HS-5 (cell line): ENCODE measurements at places on chromosomes 12 and 14.

- DNase-seq = peak; percentile 53
These were observed 28.6 kb downstream of the SUDS3 start for GRCh38 chr12:118404876-118405521.

DNA sequence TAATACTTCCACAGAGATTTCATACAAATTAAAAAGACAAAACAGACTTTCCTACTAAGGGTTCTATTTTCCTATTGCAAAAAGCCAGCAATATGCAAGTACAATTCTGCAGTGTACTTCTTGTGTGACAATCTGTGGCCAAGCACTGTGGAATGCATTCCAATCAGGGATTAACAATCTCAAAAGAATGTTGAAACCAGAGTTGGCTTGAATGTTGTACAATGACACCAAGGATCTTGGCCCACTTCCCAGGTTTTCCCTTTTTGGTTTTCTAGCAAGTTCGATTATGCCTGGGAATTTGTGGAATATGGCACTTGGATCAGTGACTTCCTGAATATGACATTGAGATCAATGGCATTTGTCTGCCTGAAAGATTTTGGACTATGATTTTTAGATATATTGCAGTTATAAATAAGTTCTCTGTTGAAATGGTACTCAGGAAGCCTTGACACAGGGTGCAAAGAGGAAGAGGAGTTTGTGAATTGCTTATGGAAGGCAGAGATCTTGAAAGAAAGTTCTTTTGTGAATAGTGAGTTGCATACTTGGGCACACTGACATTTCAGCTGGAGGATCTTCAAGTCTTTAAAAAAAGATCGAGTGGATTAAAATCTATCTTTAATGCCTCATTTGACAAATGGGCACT, 81.4 kb upstream of the FERMT2 start:
- peak; percentile 74 for DNase-seq

- DNase-seq = no peak
These were observed 21.5 kb upstream of the SLC25A3 start for GRCh38 chr12:98572010-98572409.

DNA sequence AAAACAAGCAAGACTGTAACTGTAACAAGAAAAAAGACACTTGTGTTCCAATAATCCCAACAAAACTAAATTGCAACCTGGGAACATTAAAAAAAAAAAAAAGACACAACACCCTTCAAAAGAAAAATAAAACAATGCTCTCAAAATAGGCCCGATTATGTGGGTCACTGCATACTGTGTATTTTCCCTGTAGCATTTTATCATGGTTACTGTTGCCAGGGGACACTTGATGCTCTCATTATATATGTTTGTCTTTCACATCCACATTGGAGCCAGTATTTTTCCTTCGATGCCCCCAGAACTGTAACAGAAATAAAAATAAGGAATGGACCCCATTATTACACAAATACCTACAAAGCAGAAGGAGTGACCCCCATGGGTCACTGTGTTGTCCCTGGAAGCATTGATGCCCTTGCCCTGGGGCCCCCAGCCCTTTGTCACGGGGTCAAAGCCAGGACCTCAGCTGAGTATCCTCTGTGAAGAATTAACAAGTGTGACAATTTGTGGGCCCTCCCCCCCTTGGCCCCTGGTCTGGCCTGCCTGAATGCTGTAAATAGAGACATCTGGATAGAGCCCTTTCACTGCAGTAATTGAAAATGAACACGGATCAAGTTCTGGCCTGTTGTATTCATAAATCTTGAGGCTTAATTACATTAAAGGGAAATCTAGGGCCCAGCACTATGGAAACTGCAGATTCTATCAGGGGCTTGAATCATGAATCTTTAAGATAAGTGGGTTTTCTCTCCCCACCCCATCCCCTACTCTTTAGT, 72.8 kb downstream of the C12orf42 start:
- no peak for DNase-seq

DNA sequence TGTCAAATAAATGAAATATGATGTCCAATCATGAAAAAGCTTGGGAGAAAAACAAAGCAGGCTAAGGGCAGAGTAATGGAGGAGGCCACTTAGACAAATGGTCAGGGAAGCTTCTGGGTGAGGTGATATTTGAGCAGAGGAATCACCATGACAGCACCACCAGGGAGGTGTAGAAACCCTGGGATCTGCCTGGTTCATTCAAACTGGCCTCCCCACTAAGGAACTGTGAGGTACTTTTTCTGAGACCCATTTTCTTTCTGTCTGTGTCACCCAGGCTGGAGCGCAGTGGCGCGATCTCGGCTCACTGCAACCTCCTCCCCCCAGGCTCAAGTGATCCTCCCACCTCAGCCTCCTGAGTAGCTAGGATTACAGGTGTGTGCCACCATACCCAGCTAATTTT, 7.8 kb upstream of the SSH1 start:
- no peak for DNase-seq

- DNase-seq = no peak
These were observed 44.2 kb downstream of the LGMN start for GRCh38 chr14:92704036-92704804.

GRCh38 chr12:52005903-52006703, 643 bp upstream of the TAMALIN start:
- DNase-seq = no peak

GRCh38 chr14:54722791-54723432, 156.0 kb downstream of the SAMD4A start:
- no peak for DNase-seq

- DNase-seq = no peak
These were observed 9.4 kb downstream of the MYBPC1 start for GRCh38 chr12:101604132-101604531.

GRCh38 chr12:104220931-104221330, 5.4 kb downstream of the TXNRD1 start:
- no peak for DNase-seq

- DNase-seq = no peak
These were observed 297.5 kb downstream of the RPAP3 start for GRCh38 chr12:47408171-47408871.

DNA sequence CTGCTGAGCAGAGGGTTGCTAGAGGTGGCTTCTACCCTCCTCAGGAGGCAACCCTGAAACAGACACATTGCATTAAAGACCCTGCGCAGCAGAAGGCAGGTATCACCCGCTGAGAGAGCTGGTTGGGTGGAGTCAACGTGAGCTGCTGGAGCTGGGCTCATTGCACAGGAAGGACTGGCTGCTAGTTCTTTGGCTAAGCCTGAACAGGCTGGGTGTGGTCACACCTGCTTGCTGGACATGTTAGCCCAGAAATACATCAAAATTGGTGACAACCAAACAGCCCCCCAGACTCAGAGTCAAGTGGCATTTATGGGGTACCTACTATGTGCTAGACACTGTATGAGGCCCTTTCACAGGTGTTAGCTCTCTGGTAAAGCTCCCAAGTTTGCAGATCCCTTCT, 33.8 kb upstream of the IRF2BPL start:
- no peak for DNase-seq

DNA sequence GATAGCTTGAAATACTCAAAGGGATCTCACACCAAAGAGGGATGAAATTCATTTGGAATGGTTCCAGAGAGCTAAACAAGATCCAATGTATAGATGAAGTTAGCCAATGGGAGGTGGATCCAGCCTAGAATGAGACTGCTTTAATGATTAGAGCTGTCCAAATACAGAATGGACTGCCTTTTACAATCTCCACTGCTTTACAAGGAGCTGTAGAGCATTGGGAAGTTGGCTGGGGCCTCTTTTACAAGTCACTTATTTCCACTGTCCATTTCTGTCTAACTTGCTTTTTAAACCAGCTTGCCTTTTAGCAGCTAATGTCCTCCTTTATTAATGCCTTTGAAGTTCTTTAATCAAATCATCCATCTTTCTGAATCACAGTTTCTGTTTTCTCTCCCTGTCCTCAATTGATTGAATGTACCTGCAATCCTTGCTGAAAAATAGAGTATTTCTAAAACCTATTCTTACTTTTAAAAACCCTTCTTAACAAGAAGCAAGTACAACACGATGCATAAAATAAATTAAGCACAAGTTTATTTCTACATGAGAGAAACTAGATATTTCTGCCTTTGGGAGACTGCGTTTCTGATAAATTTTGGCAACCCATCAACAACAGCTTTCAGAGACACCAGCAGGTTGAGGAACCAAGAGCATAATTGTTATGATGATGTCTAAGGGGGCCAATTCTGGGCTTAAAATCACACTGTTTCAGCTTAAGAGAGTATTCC, 3.4 kb upstream of the ATP2A2 start:
- DNase-seq = no peak

GRCh38 chr14:67228325-67228984, 12.8 kb upstream of the PALS1 start:
- no peak for DNase-seq

DNA sequence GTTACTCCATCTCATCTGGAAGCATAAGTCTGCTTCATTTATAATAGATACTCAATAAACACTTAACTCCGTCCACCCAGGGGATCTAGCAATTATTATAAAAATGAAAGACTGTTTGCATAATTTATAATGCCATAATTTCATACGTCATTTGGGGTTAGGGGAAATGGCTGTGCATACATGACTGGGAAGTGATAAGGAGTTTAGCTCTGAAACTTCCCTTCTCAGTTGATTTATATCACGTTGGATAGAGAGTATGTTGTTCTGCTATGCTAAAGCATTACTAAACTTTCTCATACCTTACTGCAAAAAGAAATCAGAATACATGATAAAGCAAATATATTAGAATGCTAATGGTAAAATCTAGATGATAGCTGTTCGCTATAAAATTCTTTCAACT, 90.4 kb upstream of the DYNC1H1 start:
- DNase-seq = no peak

DNA sequence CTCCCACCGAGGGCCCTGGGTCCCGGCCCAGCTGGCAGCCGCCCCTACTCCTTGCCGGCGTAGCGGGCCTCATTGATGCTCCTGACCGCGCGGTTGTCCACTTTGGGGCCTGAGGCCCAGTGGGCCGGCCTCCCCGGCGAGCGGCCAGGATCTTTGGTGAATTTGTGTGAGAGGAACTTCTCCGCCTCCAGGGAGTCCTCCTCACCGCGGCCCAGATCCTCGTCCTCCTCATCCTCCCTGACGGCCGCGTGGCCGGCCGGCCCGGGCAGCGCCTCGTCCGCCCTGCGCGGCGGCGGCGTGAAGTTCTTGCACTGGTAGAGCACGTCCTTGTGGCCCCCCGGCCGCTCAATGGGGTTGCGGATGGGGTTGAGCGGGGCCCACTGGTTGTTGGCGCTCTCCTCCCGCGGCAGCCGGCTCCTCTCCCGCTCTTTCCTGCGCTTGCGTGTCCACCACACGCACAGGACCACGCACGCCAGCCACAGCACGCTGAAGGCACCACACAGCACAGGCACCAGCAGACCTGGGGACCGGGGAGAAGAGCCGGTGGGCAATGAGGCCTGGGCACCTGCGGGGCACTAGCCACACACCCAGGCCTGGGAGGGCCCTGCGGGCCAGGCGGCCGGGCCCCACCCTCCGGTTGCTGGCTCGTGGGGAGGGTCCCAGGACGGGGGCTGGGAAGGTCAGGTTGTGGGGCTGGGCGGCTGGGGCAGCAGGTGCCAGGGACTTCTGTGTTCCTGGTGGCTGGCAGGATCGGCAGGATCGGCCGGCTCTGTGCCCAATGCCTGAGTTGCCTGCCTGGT, 25.7 kb downstream of the JAG2 start:
- no peak for DNase-seq

DNA sequence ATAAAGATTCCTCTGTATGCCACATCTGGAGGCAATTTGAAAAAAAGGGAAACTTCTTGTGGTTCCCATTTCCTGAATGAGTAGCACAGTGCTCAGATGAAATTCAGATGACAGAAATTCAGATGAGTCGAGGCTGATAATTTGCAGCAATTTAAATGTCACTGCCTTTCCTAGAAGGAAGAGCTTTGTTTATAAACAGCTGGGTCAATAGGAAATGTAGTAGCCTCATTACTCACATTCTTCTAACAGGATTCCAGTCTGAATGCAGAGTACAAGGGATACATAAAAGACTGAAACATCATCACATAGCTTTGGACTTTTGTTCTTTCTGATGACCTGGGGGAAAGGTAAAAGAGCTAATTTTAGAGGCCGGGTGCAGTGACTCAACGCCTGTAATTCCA, 11.3 kb upstream of the DACT1 start:
- peak; percentile 77 for DNase-seq

GRCh38 chr14:45793081-45793480, 540.1 kb upstream of the MIS18BP1 start:
- DNase-seq = no peak

DNA sequence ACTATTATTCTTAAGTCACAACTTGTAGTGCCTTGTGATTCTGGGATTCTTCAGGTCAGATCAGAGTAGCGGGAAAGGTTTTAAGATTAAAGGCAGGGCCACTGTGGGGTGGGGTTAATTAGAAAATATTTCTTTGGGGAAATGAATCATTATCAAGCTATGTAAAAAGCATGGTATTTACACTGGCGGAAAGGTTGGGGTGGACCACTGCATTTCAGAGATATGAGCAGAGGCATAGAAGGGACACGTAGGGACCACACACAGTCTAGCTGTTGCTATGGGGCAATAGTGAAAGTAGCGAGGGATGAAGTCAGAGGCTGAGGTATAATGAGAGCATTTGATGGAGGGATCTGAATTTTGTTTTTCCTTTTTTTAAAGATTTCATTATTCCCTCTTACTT, 31.7 kb upstream of the KCNH3 start:
- peak; percentile 72 for DNase-seq

DNA sequence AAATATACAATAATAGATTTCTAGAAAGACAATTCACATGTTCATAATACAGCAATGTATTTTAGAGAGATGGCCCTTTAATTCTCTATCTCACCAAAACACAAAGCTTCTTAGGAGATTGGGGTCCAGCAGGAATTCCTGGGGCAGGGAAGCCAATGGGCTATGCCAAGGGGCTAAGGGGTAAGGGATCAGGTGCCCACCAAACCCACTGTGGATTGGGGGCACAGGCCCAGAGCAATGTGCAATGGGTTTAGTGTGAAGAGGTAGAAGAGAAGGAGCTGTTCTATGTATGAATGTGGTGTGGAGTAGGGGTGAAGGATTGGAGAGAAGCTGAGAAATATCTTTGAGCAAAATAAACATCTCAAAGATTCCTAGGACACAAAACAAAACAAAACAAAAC, 2.6 kb downstream of the HOXC13 start:
- DNase-seq = no peak
